ENCODE measurements at places on chromosomes 3 and 15.

DNA sequence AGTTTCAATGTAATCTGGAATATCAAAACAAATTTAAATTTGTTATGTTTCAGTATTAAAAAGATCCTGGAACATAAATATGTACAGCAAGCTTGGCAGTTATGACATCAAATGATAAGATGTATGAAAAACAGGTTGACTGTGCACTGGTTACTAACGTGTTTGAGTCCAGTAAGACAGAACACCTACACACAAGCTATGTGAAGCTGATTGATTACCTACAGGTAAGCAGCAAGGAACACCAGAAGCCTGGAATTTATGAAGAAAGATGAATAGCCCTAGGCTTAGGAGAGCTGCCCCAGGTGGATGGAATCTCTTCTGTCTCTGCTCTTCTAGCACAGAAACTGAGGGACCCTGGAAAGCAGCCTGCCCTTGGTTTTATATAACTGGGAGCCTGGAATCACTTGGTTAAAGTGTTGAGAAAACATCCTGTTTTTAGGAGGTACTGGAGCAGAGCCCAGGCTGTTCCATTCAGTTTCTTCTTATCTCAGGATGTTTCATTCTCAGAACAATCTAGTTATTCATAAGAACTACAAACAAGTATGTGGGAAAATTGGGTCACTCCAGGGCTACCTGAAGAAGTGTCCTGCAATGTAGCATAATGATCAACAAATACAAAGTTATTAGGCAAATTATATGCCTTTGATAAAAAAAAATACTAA, 36.3 kb downstream of the SLITRK3 start:
- no peak for DNase-seq

GRCh38 chr3:31777092-31777491, 204.0 kb downstream of the OSBPL10 start:
- no peak for DNase-seq

DNA sequence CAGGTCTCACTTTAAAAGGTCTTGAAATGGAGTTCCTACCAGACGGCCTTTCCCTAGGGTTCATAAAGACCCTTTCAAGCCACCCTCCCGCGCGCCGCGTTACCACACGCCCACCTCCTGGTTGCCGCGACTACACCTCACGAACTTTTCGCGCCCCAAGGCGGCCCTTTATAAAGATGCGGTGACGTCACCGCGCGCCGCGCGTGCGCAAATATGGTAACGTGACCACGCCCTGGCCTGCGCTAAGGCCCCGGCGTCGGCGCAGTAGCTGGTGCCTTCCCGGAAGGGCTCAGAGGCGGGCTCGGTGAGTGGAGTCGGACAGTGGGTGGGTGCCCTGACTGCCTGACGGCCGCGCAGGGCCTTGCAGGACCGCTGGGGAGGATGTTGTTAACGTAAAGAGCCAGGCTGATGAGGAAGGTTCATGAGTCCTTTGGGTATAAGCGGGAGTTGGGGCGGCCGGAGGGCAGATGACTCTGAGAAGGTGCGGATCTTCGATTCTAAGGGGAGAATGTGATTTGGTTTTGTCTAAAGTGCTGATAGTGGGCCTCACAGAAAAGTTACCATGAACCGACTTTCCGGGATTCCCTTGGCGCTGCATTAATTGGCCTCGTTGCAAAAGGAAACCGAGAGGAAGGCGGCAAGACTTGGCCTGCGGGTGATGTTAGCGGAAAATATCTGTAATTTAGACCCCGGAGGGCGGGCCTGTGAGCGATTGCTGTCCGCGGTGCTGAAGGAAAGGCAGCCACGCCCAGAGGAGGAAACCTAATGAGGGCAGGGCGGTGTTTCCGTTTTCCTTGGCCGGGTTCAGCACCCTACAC, 54.4 kb downstream of the FEZF2 start:
- DNase-seq, result peak; percentile 20

DNA sequence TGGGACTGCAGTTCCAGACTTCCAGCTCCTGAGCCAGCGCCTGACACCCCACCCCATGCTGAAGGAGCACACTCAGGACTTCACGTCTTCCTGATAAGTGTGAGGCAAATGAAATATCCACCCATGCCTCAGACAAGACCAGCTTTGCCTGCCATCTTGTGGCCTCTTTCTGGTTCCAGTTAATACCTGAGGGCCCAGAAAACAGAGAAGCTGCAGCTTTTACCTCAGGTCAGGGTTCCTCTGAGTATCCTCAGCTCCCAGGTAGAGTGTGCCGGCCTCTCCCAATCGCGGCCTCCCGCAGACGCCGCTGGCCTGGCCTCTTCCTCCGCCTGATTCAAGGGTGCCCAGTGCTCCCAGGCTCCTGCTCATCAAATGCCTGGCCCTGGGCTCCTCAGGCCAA, 5.1 kb upstream of the KLHL6 start:
- no peak for DNase-seq

DNA sequence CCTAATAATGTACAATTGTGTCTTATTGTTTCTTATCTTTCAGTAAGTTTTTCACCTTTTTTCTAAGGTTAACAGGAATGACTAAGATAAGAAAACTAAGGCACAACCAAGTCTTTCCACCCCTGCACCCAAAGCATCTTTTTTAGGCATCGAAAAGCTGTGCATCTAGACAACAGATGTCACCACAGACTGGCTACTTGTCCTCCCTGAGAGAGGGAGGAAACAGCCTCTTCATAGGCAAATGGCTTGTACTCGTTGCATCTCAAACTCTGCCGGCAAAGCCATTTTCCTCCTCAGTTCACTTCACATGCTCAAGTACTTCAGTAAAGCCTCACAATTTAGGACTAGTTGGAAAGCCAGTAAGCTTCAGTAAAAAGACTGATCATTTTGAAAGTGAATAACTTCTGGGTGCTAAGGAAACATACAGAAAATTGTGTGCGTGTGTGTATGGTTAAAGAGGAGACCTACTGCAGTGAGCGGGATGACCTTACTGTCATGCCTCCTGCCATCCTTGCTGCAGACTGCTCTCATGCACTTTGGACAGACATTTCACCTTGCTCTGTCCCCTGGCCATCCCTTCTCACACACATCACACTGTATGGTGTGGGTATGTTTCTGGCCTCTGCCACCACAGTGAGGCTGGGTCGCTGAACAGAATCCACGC, 36.5 kb upstream of the HACD2 start:
- no peak for DNase-seq

GRCh38 chr3:134373271-134374104, 759 bp downstream of the AMOTL2 start:
- no peak for DNase-seq

DNA sequence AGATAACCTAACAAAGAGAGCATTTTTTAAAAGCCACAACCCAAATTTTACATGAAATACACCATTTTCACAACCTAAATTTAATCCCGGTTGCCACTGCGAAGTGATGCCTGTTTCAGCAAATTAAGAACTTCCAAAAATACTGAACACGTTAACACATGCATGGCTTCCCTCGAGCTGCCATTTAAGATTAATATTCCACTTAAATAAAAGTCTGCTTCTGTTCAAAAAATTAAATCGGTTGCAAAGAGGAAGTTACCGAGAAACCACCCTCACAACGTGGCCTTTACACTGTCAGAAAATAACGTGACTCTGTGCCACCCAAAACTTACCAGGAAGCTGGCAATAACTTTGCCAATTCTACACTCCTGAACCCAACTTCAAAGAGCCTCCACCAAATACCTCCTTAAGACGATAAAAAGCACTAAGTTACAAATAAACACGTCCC, 1.2 kb downstream of the TBL1XR1 start:
- DNase-seq, result no peak

GRCh38 chr3:45538641-45538986, 55.9 kb upstream of the LIMD1 start:
- DNase-seq, result no peak

- DNase-seq, result no peak
Measured at GRCh38 chr3:159865041-159865579, 123.5 kb upstream of the IL12A start.

Measured in GM18507 (cell line).